ENCODE measurements at places on chromosomes 6 and 20.

DNA sequence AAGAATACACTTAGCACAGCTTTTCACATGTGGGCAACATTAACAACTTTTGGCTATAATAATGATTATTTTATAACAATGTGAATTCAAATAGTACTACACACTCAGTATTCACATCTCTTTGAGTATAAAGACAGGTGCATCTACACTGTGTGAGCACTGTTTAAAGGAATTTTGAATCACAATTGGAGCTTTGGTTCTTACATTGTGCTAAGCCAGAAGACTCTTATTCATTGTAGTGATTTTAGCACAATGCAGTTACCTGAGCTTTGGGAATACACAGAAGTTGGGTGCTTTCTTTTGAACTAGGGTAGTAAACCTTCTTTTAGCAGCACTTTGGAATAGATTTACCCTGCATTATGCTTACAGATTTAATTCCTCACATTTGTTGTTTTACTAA, 20.5 kb downstream of the RIMS1 start:
- DNase-seq, result no peak

DNA sequence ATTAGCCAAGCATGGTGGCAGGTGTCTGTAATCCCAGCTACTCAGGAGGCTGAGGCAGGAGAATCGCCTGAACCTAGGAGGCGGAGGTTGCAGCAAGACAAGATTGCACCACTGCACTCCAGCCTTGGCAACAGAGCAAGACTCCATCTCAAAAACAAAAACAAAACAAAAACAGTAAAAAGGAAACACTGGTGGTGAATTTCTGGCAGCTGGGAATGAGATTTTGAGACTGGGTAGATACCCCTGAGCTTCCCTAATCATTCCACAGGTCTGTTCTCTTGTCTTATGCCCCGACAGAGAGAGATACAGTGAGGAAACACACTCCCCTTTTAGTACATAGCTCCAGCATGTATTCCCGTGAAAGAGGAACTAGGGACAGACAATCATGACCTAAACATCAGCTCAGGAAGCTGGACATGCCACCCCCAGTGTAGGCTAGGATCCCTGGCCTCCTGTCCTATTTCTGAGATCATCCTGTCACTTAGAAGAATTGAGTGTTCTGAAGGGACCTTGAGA, 9.6 kb downstream of the MAN1A1 start:
- DNase-seq, result no peak

- DNase-seq, result no peak
Measured at GRCh38 chr6:5995949-5996713, 10.6 kb downstream of the NRN1 start.

- DNase-seq, result no peak
Measured at GRCh38 chr20:37349517-37350491, 3.9 kb downstream of the SRC start.

GRCh38 chr20:50563133-50563944, 53.2 kb downstream of the PTPN1 start:
- no peak for DNase-seq

- DNase-seq, result no peak
Measured at GRCh38 chr6:45633272-45633908, 255.7 kb upstream of the SUPT3H start.

All from OCI-LY7 (cell line).